ENCODE measurements at places on chromosomes 4 and X. TPM values are rescaled to one million over a fixed set of nuclear protein-coding genes. Genes with fewer than 3 reads are reported as not detected.

Gene CLTRN
- under 0.01 TPM for total RNA-seq

Gene APELA
- total RNA-seq: not detected

Gene IQSEC2
- 4.2 TPM for total RNA-seq

Gene TEX13D
- not detected for total RNA-seq

Gene MAGEA3
- total RNA-seq: not detected
